ENCODE measurements at places on chromosomes 5 and 9.

DNA sequence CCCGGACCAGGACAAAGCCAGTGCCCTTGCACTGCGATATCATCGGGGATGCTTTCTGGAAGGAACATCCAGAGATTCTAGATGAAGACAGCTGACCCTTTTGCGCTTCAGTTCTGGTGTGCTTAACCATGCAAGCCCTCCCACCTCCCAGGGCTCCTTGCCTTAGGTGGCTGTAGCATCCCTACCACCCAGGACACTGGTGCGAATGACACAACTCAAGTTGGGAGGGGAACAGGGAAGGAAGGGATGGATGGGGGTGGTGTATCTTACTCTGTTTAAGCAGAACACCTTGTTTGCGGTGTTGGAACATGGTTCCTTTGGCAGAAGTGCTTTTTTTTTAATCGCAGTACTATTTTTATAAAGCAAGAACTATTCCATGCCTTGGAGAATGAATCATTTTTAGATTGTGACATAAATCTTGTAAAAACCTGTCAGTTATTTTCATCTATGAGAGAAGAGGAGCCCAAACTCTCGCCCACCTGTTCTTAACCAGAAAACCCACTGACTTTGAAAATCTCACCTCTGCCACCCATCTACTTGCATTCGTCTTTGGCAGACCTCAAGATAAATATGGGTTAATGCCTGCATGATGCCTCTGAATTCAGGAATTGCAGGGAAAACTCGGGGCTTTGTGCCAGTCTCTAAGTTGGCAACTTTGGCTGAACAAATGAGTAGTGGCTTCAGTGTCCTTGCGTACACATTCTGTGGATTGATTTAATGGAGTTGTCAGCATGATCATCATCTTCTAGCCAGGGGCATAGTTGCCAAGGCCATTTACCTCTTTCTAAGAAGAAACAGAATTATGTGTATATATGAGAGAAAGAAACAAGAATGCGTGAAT, 3.9 kb upstream of the LSM11 start:
- DNase-seq: no peak

- no peak for DNase-seq
These were observed 61.2 kb downstream of the IRX2 start for GRCh38 chr5:2690293-2690692.

DNA sequence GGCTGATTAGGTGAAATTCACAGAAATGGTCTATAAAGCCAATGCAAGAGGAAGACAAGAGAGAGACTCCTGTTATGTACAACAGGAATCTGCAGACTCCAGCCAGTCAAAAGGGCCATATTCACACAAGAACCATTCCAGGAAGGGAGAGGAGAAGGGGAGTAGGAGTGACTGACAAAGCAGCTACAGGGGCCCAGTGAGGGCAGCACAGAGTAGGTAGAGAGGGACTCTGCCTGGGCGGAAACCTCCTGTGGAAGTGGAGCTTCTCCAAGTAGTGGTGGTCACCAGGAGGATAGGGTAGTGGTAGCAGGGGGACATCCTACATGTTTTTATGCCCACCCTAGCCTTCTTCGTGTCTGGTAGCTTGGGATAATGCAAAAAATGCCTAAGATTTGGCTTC, 667.3 kb downstream of the ACTL7B start:
- DNase-seq: no peak

DNA sequence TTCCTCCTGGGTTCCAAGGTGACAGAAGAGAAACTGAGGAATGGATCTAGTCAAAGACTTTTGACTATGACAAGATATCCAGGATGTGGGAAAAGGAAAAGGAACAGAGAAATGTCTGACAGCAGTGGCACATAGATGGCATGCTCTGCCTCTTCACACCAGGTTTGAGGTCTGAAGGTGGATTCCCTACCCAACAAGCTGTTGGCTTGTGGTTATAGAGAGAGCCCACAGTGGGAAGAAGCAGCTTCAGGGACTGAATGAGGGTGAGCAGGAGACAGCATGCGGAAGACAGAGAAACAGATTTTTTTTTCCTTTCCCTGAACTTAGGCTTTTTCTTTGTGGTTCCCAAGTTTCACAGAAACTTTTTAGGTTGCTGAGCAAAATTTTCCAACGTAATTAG, 20.6 kb downstream of the IFNW1 start:
- no peak for DNase-seq

- no peak for DNase-seq
These were observed 83.0 kb downstream of the NPR3 start for GRCh38 chr5:32794086-32794485.

DNA sequence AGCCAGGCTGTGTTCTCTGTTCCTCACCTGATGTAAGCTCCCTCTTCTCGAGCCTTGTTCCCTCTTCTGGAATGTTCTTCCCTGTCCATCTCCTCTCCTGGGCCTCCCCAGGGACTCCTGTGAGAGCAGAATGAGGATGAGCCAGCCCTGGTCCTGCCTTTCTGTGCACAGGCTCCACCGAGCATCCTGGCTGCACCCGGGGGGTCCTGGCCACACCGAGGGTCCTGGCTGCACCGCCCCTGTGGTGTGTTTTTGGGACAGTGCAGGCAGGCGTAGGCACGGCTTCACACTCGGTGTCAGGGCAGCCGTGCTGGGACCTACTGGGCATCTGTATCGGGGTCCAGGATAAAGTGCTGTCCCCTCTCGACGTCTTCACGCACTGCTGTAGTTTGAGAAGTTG, 17.8 kb downstream of the FBXW5 start:
- DNase-seq: no peak

- DNase-seq: no peak
These were observed 33.0 kb upstream of the LCP2 start for GRCh38 chr5:170330568-170331054.

DNA sequence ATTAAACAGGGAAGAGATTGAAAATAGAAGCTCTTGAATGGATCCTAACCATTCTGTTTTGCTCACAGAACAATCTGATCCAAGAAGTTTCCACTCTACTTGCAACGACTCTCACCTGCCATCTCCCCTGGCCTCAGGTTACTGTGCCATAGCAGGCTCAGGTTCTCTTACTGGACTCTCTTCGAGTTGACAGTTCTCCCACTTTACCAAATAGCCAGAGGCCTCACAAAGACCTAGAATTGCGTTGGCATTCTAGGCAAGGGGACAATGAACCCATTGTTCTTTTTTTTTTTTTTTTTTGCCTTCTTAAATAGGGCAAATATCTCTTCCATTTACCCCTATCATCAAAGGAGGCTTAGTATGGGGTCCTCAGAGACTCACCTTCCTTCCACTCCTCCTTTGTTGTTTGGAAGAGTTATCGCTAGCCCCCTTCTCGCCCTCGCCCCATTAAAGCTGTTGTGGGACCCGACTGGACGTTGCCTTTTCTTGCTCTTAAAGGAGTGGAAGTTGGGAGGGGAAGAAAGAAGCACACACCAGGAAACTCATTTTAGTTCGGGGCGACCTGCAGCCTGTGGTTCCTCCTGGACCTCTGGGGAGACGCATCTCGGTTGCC, 688 bp upstream of the PLPPR1 start:
- no peak for DNase-seq

DNA sequence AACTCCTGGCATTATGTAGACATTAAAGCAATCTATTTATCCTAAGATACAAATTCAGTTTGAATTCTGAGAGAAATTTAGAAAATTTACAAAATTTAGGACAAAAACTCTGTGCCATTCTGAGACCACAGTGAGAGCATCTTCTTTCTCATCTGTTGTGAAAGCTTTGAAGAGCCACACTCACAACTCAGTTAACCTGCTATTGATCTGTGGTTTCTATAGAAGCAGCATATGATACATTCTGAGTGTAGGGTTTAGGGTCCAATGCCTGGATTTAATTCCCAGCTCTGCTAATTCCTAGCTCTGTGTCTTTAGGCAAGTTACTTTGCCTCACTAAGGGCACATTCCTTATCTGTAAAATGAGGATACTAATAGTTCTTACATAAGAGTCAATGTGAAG, 21.6 kb downstream of the CAST start:
- no peak for DNase-seq

- DNase-seq: no peak
These were observed 107.2 kb downstream of the ARHGEF28 start for GRCh38 chr5:73733219-73733618.

DNA sequence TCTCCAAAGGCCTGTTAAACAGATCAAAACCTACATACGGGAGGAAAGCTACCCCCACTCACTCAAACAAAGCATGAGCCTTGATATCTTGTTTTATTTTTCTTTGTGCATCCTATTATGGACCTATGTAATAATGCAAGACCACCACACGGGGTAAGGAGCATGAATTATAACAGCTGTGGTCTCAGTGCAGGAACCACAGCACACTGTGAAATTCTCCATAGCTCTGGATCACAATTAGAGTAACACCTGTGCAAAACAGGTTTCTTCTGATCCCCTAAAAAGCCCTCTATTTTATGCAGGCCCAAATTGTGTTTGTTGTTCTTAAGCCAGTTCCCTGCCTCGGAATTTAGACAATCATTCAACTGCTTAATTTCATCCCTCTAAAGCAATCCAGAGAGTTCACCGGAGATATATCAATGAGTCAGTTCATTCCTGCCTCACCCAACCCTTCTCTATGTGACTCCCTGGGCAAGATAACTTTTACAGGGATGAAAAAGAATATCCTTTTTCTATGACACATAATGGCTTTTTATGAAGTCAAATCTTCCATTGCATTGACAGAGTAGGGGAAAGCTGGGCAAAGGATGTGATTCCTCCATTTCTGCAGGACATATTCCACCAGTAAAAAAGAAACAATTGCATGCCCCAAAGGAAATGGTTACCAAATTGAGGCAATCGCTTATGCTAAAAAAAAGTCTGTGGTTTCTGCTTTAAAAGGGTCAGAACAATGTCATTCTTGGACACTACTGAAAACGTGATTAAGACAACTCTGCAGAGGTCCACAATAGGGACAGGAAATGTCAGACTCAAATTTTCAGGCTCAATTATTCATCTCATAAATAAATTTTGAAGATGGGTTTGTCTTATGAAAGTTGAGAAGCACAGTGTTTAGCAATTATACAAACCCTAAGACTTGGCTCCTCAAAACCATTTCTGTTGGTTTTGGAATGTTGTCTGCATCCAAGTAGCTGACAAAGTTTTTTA, 41.6 kb upstream of the FST start:
- no peak for DNase-seq

- DNase-seq: no peak
These were observed 67.6 kb downstream of the UBAP1 start for GRCh38 chr9:34246453-34246852.

GRCh38 chr5:64690417-64691151, at the start of gene SHISAL2B:
Gene SHISAL2B, plus strand, starts transcription at chr5:64690503. Its CDS starts 121 bp downstream, at chr5:64690624.
- no peak for DNase-seq

DNA sequence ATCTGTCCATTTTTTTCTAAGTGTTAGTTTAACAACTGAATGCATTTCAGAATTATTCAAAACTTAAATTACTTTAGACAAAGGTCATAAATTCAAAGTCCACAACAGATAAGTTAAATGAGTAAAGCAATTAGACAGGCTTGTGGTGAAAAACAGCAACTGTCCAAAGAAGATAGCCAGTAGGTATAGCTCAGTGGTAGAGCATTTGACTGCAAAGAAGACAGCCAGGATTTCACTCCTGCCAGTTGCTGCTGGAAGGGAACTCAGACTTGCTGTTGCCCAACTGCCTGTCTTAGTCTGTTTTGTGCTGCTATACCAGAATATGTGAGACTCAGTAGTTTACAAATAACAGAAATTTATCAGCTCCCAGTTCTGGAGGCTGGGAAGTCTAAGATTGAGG, 10.0 kb downstream of the FANCC start:
- DNase-seq: no peak

- DNase-seq: no peak
These were observed 52.9 kb upstream of the SSBP2 start for GRCh38 chr5:81803812-81804211.

GRCh38 chr9:15498246-15498995, 12.3 kb downstream of the PSIP1 start:
- DNase-seq: no peak

DNA sequence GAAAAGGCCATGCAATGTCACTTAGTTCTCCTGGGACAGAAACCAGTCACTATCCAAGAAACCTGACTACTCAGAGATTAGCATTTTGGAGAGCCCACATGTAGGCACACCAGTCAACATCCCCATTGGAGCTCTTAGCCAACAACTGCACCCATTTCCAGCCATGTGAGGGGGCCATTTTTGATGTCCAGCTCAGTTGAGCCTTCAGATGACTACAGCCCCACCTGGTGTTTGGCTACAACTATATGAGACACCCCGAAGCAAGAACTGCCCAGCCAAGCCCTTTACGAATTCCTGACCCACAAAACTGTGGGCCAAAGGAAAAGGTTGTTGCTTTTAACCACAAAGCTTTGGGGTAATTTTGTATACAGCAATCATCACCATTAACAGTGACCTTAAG, 300.1 kb downstream of the ASTN2 start:
- no peak for DNase-seq

GRCh38 chr9:80649496-80649895, 1039.9 kb downstream of the TLE1 start:
- no peak for DNase-seq

GRCh38 chr9:37775216-37775919, 9.5 kb downstream of the EXOSC3 start:
- DNase-seq: no peak

DNA sequence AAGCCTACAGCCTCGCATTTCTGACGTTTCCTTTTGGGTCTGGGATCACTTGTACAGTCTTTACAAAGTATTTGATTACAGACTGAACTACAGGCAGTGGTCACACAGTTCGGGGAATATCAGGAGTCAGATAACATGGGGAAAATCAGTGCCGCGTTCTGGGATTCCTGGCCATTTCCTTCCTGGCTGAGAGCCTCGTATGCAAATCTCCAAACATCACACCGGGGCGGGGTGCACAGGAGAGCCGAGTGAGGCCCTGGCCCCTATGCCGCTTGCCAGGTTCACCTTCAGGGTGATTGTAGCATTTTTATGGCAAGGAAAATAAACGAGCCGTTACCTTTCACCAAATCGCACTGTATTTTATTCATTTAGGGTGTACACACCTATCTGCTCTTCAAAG, 29.6 kb upstream of the SLC9A3 start:
- DNase-seq: no peak

DNA sequence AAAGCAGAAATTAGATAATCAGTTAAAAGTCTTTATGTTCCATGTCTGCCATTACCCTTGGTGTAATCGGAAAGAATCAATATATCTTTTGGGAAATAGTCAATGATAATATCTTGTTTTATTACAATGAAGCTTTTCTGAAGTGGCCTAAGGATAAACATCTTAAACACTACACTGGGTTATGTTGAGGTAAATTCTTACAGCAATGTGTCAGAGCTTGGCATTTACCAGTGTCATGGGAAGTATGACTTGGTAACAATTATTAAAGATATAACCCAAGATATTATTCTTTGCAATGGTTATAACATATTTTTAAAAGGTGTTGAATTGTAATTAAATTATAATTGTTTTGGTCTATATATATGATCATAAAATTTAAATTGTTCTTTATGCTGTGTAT, 84.7 kb downstream of the CFAP95 start:
- DNase-seq: no peak

Data from amygdala (tissue), 56 donors.